ENCODE measurements at places on chromosomes 1 and 21.
A peak's percentile ranks its signal among the peaks of the same experiment; 100 is the strongest.

DNA sequence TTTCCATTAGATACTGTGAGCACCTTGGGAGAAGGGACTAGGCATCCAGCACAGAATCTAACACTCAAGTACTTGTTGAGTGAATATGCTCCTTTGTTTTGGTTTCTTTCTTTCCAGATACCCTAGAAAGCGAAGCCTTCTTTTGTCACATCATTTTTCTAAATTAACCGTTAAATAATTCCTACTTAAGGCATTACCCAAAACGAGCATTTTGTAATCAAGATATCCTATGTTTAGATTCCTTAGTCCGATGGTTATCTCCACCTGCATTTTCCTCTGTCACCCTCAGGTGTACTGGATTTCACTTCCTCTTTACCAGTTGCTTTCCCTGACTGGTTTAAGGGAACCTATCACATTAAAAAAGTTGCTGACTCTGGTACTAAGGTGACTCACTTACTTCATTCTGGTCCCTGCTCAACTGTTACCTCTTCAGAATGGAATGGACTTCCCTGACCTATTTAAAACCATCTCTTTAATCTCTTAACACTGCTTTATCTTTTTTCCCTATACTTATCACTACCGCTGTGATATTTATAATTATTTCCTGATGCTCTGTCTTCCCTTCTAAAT, 3.2 kb downstream of the B3GALNT2 start:
- DNase-seq = no peak

GRCh38 chr1:248691567-248692155, 10.9 kb downstream of the OR14I1 start:
- no peak for DNase-seq

GRCh38 chr1:197737916-197738315, 37.4 kb downstream of the DENND1B start:
- no peak for DNase-seq

DNA sequence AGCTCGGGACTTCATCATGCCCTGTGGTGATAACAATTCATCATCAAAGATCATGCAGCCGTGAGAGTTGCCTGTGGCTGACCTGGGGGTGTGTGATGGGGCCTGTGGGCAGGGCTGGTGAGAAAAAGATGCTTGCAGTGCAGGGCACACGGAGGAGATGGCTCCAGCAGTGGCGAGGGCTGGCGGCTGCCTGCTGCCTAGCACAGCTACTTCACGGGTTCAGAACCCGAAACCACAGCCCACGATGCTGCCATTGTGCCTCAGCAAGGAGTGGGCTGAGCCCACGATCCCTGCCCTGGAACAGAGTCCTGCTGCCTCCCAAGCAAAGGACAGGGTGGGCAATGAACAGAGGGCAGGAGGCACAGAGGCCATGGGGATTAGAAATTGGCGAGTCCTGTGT, 631 bp upstream of the KRTAP10-9 start:
- no peak for DNase-seq

DNA sequence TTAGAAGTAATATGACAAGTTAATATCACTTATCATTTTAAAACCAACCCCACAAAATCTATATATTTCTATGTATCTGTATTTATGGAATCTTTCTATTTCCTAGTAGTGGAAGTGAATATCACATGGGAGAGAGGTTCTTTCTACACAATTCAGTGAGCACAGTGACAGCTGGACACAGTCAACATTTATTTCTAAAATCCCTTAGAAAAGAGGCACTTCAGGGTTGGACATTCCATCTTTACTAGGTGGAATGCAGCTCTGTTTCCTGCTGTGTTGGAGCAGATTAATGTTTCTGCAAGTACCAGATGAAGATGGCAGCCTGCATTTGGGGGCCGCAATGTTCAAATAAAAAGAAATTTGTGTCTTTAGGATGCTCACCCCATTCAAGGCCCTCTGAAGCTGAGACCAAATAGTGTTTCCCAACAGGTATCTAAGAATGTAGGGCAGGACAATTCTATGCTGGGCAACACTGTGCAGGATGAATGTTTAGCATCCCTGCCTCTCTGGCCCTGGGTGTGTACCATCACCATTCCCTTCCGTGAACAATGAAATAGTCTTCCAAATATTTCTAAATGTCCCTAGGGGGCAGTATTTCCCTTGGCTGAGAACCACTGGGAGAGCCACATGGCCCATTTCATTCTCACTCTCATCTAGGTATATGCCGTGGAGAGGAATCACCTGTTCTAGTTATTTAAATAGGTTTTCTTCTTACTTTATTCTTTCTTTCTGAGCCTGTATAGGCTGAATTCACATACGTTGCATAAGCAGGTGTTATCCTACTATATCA, 394.8 kb downstream of the PRDM2 start:
- peak; percentile 22 for DNase-seq

DNA sequence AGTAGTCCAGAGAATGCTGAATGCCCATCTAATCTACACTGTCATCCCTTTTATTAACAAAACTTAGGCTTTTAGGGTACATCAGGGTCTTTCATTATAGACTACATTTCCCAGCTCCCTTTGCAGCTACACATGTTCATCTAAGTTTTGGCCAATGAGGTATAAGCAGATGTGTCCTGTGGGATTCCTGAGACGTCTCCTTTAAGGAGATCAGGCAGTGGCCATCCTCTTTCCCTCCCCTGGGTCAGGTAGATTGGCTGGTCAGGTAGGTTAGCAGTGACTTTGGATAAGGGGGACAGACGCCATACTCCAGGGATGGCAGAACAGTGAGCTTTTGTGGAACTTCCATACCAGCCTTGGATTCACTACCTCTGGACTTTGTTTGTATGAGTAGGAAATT, 188.3 kb downstream of the FGGY start:
- no peak for DNase-seq

DNA sequence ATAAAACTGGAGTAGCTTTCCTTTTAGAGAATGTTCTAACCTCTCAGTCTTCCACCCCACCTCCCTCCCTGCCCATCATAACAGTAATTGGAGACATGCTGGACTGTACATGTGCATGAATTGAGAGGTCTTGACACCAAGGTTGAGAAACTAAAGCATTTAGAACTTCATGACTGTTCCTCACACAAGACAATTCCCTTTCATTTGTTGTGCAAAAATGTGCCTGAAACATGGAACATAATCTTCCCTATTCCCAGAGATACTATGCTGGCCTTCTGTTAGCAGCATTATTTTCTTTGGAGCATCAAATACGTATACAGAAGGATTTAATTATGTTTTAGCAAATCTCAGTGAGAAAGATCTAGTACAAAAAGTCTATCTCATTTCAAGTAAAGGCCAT, 97.5 kb upstream of the KCNE2 start:
- DNase-seq = no peak

DNA sequence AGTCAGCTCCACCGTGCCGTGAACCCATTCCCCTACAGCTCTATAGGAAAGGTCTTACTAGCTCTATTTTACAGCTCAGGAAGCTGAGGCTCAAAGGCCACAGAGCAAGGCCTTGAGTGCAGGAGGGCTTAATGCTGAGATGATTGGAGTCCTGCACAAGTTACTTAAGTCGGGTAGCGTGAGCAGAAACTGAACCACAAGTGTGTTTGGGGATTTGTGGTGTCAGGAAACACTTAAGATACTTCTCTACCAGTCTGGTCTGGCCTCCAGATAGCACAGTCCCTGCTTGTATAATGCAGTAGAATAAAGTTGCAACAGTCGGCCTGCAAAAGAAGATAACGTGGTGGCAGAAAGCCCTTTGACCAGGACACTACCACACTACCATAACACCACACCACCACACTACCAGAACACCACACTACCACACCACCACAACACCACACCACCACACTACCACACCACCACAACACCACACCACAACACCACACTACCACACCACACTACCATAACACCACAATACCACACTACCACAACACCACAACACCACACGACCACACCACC, 118.1 kb downstream of the SPSB1 start:
- peak; percentile 60 for DNase-seq

DNA sequence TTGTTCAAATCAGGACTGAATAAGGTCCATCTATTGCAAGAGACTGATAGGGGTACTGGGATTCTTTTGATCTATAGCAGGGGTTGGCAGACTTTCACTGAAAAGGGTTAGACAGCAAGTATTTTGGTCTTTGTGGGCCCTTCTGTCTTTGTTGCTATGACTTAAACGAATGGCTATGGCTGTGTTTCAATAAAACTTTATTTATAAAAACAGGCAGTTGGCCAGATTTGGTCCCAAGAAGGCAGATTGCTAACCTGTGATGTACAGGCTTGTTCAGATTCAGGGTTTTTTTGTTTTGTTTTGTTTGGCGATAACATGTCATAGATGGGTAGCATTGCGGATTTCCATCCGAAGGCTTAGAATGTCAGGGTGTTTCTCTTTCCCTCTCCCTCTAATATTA, 3.9 kb upstream of the BACE2 start:
- DNase-seq = no peak

DNA sequence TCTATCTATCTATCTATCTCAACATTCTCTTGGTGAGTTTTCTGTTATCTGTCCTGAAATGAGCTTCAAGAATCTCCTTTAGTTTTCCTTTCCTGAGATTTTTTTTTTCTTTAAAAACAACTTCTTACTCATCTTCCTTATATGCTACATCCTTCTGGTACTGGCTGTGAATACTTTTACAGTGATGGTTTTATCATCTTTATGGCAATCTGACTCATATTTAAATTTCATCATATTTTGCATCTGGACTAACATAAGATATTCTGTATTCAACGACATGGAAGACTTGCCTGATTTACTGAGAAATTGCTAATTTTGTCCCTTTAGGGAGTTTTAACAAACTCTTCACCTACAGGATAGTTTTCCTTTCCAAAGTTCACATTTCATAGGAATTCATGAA, 33.0 kb downstream of the PDE4B start:
- DNase-seq = no peak

GRCh38 chr1:59638231-59638711, 176.5 kb upstream of the HOOK1 start:
- peak; percentile 32 for DNase-seq

- DNase-seq = no peak
Measured at GRCh38 chr1:206581571-206581981, 30.7 kb downstream of the EIF2D start.

DNA sequence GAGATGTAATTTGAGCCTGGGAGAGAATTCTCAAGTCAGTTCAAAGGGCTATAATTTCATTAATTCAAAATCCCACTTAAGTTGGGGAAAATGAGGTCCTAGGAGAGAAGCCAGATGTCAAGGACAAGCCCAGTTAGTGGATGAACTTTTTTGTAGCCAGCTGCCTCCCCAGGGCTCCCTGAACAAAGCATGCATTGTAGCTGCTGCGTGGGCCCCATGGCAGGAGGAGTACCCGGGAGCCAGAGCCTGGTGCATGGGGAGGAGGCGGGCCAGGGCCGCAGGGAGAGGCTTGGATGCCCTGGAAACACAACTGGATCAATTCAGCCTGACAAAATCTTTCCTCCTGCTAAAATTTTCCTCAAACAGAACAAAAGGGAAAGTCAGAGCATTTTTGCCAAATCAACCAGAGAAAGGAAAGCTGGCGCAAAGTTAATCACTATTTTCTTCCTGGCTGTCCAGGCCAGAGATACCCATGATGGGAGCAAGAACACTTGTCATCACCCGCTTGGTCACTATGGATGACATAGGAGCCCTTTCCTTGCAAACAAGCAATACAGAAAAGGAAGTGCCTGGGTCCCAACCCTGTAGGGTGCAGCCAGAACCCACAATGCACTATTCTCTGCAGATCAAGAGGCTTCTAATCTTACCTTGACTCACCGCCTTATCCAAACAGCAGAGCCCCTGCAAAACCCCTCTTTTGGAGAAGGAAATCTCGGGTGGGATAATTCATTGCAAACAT, 248.1 kb upstream of the RAB4A start:
- peak; percentile 84 for DNase-seq

DNA sequence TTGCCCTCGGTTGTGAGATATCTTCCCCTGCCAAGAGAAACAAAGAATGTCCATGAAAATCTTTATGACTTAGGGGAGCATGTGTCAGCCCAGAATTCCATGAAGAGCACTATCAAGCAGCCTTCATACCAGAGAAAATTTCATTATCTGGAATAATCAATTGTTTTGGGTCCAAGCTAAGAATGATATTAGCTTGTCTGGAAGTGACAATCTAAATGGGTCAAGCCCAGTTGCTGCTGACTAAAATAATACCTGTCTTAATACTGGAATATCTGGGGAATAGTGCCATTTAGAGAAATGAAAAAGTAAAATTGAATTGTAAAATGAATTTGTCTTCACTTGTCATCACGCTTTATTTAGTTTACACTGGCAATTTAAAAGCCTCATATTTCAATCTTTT, 407.4 kb downstream of the PLA2G4A start:
- no peak for DNase-seq

GRCh38 chr1:31243501-31244286, 4.0 kb upstream of the NKAIN1 start:
- DNase-seq = no peak

DNA sequence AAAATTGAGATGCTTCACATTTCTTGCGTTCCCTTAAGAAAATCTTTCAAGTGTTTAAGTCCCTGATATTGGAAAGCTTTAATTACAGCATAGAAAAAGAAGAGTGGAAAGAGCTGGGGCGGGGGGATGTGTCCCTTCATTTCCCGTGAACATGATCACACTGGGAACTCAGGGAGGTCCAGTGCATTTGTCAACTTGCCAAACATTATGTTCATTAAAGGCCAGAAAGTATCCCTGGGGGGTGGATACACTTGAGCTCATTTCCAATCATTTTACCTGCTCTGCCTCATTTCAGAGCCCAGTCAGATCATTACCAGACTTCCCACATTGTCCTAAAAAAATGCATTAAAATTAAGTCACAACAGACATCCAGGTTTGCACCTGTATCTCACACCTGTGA, 123.6 kb upstream of the KCNJ15 start:
- DNase-seq = no peak

- no peak for DNase-seq
Measured at GRCh38 chr1:186518822-186519381, 58.0 kb upstream of the PDC start.

DNA sequence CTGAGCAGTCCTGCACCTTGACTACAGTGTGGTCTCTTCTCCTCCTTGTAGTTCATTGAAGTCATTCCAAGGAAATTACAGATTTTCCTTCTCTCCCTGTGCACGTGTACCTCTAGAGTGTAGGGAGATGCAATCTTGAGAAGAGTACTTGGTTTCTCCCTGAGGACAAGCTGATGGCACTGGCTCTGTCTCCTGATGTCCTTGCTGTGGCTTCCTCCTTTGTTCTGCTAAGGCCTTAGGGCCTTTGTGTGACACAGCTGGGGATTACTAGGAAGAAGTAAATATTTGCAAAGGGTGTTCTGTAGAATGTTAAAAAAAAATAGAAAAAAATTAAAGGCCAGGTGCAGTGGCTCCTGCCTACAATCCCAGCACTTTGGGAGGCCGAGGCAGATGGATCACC, 66.2 kb upstream of the APOBEC4 start:
- no peak for DNase-seq
